ENCODE measurements at places on chromosomes 3 and 15.

DNA sequence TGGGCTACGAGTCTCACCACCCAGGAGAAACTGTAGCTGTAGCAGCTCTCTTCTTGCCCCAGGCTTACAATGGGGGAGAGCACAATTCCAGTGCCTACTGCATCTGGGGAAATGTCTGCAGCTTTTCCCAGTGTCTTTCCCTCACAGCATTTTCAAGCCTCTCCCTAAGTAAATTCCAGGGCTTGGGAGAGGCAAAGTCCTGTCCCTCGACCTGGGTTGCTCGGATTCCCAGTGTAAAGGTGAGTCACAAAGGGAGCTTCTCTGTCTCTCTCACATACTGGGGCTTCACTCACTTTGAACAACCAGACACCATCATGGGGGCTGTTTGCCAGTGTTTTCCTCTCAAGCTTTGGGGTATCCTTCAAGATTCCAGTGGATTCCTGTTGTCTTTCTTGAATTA is 689.4 kb upstream of the NAALADL2 start:
- DNase-seq = no peak

DNA sequence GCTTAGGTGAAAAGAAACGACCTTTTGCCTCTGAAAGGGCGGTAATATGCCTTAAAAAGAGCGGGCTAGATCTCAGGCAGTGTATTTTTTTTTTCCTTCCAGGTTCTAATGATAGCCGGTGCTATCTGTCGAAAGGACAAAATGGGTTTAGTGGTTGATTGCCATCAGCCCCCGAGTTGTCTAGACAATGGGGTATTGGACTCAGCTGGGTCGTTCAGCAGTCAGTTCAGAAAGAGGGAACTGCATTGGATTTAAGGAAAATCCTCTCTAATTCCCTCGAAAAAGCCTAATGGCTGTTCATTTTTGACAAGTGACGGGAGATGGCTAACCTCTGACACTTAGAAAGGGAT is 728 bp downstream of the EIF2B5 start:
- DNase-seq = no peak

DNA sequence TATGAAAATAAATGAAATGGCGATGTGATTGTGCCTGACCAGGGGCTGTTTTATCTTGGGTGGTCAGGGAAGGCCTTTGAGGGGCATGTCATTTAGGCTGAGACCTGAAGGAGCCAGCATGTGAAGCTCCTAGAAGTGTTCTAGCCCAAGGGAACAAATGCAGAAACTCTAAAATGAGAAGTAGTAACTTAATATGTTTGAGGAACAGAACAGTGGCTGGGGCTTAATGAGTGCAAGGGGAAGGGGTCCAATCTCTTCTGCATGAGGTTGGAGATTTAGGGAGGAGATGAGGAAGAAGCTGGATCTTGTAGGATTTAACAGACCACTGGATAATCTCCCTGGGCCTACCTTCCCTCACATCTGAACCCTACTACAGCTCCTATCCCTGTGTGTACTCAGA is 110.5 kb downstream of the AKAP13 start:
- DNase-seq = no peak

- no peak for DNase-seq
Measured at GRCh38 chr3:9765865-9766264, 3.9 kb downstream of the CAMK1 start.

Measured in HFF-Myc (cell line).